Sigmoid colon (tissue), 7 donors: ENCODE measurements at places on chromosomes 3 and 15. TPM values are rescaled to one million over a fixed set of nuclear protein-coding genes. Genes with fewer than 3 reads are reported as not detected.

DNA sequence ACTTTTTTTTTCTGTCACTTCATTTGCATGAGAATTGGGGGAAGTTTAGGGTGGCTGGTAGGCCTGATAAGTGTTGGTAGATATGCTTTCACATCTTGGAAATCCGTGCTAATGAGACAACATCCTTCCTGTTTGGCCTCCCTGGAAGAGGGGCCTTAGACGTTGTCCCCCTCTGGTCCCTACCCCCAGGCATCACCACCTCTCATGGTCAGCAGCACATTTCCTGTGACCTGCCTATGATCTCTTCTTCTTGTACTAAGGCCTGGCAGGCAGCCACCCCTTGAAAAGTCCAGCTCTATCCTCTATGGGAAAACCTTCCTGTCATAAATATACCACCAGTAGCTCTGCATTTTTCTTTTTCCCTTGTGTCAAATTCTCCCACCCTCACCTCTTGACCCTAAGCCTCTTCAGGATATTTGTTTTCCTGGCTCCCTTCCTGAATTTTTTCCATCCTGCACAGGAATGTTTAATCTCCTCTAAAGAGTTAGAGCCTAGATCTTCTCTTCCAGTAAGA is 107.8 kb downstream of the SNRK start:
- DNase-seq = peak; percentile 78

DNA sequence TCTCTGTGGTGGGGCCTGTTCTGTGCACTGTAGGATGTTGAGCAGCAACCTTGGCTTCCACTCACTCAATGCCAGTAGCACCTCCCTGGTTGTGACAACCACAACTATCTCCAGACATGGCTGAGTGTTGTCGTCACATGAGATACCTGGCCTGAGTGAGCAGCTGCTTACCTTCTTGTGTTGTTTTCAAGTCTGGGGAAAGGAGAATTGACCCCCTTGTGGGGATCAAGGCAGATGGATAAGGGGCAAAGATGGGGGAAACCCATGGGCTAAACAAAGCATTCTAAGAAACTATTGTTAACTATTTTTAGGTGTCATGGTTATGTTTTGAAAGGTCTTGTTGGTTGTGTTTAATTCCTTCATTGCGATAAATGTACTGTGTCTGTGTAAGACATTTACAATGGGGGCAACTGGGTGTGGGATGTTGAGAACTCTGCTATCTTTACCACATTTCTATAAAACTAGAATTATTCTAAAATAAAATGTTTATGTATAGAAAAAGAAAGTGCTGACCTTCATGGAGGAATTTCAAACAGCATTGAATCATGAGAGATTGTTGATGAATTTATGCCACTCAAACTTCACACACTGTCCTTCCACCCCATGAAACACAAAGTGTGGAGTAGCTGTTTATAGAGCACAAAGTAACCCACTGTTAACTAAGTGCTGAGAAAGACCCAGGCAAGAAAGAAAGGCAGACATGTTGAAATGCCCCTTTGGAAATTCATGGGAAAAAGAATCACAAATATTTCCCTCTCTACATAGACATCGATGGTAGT is 48.4 kb upstream of the SPTSSB start:
- no peak for DNase-seq

- DNase-seq = no peak
These were observed 1.8 kb downstream of the IFT122 start for GRCh38 chr3:129441782-129442181.

DNA sequence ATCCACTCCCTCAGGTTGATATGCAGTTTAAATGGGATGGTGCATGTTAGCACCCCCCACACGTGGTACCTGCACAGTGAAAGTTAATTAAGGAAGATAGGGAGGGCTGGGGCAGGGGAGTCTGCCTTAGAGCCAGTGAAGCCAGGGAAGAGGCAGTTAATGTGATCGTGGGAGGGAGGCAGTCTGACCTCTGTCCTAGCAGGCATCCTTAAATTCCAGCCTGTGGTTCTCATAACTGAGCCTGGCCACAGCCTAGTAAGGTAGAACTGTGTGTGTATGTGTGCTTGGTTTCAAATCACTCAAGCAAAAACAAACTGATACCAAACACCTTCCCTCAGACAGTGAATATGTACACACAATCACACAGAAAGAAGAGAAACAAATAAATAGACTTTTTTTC is 319.1 kb upstream of the TLE3 start:
- DNase-seq = no peak

SLC6A1 gene
- total RNA-seq = 1.4 TPM

HTR3C gene
- not detected for total RNA-seq

- no peak for DNase-seq
These were observed 53.7 kb upstream of the INO80 start for GRCh38 chr15:41169781-41170180.

H1-8 gene
- total RNA-seq = not detected

DNA sequence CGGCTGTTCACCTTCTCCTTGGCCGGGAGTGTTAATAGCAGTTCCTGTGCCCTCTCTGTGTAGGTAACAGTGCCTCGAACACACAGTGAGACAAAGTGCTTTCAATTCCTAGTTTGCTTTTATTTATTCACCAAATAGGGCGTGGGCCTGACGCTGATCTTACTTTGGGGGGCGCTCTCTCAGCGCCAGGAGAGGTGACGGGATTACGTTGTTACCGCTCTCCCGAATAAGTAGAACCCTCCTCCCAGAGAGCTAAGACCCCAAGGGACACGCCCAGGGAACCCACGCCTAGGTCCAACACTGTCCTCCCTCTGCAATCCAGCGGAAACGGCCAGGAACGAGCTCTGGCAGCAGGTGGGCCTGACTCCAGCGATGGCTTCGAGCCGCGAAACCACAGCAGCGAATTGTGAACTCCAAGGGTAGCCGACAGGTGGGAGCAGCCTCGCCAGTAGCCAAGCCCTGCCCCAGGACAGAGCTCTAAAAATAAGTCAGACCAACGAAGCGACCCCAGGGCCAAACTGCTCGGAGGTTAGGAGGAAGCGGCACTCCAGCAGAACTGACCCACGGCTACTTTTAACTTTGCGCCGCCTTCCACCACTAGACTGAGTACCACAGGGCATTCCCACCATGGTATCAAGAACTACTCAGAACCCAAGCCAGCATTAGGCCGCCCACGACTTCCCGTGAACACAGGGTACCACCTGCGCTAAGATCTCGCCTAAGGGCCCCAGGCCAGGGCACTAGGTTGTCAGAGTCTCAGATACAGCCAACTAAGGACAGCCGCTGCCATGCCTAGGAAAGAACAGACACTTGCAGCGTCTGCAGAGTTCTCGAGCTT is 1.6 kb upstream of the SIN3A start:
- peak; percentile 87 for DNase-seq

DNA sequence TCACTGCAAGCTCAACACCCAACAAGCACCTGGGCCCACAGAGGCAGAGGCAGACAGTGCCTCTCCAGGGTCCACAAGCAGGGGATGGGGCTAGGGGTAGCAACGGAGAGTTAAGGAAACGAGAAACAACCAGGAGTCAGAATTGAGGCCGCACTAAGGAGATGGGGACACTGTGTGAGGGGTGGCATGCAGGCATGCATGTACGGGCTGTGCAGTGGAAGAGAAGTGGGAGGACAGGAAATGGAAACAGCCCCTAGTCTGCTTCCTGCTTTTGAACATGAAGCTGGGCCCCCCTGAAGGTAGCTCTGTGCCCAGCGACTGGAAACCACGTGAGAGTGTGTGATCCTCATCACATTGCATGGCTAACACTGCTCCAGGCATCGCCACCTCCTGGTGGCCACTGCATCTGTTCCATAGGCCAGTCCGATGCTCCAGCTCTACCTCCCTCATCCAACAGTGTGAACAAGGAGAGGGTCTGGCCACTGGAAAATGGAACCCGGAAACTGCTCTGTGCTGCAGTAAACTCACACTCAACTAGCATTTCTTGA is 44.0 kb downstream of the XXYLT1 start:
- peak; percentile 49 for DNase-seq

HDC gene
- total RNA-seq = 1.2 TPM

DNA sequence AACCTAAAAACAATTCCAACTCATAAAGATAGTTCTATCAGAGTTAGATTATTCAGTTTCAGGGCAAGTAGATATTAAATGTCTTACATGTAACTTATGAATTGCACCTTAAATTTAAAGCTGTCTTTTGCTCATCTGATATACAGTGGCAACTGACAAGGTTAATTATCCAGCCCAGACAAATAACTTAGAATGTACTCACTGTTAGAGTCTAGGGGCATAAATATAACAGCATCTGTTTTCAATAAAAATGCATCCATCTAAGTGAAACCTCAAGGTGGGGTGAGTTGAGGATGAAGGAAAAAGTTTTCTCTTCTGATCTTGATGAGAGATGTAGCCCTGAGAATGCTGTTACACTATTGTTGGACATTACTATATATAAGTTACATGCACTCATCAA is 112.6 kb downstream of the FBN1 start:
- no peak for DNase-seq

DNA sequence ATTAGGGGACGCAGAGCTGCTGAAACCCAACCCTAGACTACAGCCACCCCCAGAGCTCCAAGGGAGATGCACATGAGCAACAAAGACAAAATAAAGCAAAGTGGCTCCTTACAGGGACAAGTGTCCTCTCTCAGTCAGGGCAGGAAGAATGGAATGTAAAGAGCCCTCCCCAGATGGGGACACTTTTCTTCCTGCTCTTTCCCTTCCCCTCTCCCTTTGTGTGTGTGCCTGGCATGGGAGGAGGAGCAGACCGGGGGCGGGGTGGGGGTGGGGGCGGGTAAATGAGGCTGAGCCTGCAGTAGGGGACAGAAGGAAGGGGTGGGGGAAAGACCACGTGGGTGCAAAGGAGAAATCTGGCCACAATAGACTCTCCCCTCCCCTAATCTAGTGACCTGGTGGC is 37.4 kb downstream of the ACAA1 start:
- no peak for DNase-seq

DNA sequence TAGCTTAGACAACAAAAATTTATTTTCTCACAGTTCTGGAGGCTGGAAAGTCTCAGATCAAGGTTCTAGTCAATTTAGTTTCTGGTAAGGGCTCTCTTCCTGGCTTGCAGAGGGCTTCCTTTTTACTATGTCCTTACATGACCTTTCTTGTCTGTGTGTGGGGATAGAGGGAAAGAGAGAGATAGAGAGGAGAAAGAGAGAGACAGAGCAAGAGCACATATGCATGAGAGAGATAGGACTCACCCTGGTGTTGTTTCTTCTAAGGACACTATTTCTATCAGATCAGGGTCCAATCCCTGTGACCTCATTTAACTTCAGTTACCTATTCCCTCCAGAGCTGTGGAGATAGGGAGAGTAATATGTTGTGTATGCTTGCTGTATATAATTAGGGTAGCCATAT is 44.9 kb upstream of the TEX9 start:
- no peak for DNase-seq

GRCh38 chr15:100115711-100116090 is 226.1 kb downstream of the ADAMTS17 start:
- no peak for DNase-seq

DNA sequence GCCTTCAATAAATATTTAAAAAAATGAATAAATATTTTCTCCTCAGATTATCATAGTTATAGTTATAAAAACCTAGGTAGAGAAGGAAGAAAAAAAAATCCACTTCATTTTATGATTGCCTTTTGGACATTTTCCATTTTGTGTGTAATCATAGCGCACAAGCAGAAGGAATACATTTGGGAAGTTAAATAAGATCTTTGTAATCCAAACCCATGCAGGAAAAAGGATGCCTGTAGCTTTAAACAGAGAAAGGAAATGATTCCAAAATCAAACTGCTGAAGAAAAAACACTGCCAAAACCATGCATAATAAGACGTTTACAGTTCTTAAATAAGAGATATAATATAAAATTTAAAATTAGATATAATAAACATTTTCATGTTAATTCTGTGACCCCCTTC is 7.4 kb upstream of the CCDC54 start:
- no peak for DNase-seq

APOD gene
- total RNA-seq = 148 TPM
